Retinal pigment epithelial cell (primary cell): ENCODE measurements at places on chromosomes 11 and 22.

DNA sequence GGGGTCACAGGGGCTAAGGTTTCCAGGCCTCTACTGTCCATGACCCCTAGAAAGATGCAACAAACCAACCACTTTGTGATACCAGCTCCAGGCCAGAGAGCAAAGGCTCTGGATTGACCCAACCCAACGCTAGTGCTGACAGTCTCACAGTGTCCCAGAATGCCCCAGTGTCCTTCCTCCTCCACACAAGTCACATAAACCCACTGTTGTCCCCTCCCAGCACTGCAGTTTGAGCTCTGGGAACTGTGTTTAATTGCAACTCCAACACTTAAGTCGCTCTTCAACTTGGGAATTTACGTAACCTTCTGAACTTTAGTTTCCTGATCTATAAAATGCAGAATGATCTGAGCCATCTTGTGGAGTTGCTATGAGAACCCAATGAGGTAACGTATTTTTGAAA, 47.5 kb downstream of the PC start:
- no peak for DNase-seq

DNA sequence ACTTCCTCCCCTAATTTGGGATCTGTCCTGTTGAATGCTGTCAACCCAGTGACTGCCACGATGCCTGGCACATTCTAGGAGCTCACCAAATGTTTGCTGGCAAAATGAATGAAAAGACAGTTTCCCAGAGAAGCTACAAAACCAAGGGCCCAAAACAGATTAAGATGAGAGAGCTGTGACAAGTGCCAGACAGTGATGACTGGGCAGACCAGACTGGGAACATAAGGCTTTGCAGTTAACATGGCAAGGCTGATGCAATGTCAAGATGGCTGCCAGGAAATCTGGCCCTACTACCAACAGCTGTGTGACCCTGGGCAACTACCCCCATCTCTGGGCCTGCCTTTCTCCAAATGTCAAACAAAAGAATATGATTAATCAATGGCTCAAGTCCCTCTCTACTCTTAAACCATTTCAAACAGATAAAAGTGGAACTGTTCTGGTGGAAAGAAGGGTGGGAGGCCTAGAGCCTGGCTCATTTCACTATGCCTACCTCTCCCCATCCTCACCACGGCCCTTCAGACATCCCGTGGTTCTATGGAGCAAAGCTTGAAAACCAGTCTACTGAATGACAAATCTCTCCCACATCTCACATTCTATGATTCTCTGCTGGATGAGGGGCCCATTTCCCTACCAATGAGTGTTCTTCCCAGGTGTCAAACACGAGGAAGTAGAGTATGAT, 12.8 kb downstream of the AP1B1 start:
- no peak for DNase-seq

GRCh38 chr11:63682066-63683021, 1.0 kb downstream of the RTN3 start:
- DNase-seq = no peak

DNA sequence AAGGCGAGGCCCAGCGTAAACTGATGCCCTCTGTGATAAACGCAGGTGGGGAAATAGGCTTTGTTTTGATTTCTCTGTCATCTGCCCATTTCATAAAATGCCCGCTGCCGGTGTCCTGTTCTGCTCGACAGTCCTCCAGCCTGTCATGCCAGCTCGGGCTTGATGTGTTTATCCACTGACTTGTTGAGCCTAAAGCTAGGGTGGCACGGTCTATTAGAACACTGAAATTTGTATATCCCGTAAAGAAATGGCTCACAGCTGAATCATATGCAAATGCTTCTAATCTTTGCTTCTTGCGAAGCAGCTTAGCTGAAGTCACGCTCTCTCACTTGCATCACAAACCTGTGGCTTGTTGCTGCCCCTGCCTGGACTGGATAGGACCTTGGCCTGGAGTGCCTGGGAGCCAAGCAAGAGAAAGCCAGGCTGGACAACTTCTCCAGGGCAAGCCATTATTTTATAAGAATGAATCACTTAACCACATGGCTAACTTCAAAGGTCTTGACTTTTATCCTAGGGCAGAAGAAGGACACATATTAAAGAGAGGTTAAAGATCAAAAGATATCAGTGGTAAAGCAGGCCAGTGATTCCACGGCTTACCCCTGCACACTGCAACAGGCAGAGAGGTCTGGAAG, 33.1 kb downstream of the EHF start:
- DNase-seq = peak; percentile 99

GRCh38 chr11:70625582-70626518, 227.5 kb downstream of the CTTN start:
- DNase-seq = no peak

DNA sequence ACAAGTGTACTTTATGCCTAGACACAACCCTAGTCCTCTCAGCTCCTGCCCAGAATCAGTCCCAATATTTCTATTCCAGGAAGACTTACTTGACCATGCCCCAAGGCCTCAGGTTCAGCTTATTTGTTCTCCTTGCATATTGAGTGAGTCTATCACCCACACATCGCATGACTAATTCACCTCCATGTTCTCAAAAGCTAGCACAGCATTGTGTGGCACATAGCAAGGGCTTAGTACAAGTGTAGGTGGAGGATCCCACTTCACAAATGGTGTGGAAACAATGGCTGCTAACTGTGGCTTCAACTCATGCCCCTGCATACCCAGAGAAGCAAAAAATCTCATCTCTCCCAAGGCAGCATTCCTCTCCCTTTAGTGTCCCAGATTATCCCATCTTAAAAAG, 602.6 kb upstream of the API5 start:
- no peak for DNase-seq

- no peak for DNase-seq
Observed at GRCh38 chr22:36267896-36268485, 15.1 kb downstream of the APOL1 start.

DNA sequence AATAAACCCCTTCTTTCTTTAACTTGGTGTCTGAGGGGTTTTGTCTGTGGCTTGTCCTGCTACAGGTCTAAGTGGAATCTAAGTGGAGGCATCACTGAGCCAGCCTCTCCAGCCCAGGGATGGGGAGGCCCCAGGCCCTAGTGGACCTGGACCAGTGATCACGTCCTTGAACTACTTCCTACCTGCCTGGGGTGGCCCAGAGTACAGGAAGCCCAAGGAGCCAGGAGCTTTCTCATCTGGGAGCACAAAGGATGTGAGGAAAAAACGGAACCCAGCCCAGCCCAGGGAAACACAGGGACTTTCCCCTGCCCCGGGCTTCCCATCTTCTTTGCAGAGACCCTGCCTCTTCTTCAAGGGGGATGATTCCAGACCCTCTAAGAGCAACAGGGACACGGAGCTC, 3.5 kb upstream of the CD5 start:
- no peak for DNase-seq

GRCh38 chr22:48523761-48524160, 1303.9 kb downstream of the BRD1 start:
- DNase-seq = no peak

GRCh38 chr22:47289336-47289985, 527.0 kb downstream of the TBC1D22A start:
- no peak for DNase-seq

- DNase-seq = no peak
Observed at GRCh38 chr22:43007519-43008102, 7.3 kb downstream of the PACSIN2 start.

GRCh38 chr11:36251823-36252222, 37.4 kb downstream of the COMMD9 start:
- DNase-seq = no peak

DNA sequence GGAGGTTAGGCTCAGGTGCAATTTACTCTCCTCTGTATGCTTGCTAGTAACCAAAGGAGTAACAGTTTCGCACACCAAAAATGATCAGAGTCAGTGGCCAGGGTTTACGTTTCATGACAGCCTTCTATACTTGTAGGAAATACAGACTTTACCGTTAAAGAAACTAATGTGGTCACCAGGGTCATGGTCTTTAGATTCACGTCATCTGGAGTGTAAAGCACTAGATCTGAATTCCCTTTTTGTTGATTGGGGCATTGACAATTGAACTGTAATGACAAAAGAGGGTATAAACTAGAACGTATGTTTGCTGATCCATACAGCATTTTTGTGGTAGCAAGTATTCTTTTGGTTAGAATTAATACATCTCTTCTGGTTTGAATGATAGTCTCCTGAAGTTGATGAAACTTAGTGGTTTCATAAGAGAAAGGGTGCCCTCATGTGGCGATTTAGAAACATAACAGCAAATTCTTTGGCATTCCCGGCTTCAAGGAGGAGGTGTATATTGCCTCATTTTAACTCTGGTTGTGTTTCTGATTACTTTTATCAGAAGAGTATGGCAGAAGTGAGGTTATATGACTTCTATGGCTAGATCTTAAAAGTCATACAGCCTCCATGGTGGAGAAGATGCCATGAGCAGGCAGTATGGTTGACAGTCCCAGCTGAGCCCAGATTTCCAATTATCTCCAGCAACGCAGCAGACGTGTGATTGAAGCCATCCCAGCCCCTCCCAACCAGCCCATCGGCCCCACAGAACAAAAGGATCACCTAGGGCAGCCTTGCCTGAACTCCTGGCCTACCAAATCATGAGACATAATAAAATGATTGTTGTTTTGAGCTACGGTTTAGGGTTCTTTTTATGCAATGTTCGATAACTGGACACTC, 35.1 kb downstream of the MMP7 start:
- peak; percentile 57 for DNase-seq

DNA sequence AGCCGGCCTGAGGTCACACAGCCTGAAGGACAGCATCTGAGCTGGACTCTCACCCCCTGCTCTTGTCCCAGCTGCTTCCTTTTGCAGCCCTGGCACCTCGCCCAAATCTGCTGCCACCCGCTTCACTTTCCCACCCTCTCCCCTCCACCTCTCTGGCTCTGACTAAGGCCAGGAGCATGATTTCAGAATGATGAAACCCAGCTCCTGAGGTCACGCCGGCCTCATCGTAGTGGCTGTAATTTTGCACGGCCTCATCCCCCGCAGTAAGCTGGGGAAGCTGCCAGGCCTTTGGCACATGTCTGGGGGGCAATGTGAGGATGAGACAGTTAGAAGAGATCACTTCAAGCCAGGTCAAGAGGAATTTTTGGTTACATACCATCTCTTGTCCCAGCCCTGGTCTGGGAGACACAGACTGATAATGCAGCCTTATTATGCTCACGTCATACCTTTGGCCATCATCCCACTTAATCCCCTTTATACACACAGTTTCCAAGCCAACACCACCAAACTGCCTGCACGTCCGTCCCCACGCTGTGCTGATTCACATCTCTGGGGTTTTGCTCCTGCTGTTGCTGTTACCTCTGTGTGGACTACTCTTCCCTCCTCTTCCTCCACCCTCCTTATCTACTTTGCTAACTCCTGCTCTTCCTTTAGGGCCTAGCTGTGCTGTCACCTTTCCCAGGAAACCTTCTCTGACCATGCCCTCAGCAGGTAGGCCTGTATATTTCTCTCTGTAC, 58.1 kb downstream of the CHRDL2 start:
- peak; percentile 98 for DNase-seq

DNA sequence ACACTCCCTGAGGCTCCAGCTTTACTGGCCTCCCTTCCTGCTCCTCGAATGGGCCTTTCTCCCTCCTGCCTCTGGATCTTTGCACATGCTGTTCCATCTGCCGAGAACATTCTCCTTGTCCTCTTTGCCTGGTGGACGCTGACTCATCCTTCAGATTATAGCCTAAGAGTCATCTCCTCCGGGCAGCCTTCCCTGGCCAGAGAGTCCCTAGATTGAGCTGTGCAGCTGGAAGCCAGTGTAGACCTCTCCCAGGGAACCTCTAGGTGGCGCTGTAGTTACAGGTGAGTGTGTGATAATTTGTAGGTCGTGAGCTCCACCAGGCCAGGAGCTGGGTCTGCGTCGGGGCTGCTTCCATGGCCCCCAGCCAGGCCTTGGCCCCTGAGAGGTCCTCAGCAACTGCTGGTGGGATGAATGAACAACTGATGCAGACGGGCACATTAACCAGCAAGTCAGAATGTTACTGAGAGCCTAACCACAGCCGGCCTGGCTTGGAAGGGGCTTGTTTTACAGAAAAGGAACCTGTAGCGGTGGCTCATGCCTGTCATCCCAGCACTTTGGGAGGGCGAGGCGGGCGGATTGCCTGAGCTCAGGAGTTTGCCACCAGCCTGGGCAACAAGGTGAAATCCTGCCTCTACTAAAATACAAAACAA, 8.7 kb downstream of the PNPLA5 start:
- DNase-seq = no peak

DNA sequence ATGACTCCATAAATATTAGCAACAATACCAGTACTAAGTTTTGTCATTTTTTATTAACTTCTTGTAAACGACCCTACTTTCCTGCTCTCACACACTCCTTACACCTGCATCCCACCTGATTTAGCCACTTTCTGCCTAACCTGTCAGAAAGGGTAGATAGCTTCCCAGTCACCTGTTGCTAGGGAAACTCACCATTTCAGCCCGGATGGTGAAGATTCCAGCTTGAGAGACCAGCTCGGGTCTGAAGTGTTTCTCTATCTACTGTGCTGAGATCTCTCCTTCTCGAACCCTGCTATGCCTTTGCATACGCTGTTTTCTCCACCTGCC, at the start of gene PARVG:
TSS of gene PARVG (plus strand) at position 220 of the 327 bp plus-strand sequence. CDS start 2,405 bp downstream, outside the sequence.
- DNase-seq = no peak

DNA sequence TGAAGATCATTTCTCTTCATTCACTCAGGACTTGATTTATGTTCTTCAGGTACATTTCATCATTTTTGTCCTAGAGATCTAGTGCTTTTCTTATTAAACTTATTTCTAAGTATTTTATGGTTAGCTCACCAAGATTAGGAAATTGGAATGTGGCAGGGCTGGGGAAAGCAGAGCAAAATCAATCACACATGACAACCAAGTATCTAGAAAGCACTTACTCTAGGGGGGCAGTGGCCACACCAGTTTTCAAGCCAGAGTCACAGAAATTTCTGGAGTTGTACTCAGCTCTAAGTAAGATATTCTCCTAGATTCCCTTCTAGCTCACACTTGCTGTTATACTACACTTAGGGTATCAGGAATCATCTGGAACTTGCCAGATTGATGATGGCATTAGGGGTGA, 33.3 kb upstream of the MYEOV start:
- no peak for DNase-seq

- no peak for DNase-seq
Observed at GRCh38 chr22:17823226-17823625, 49.0 kb upstream of the BID start.

DNA sequence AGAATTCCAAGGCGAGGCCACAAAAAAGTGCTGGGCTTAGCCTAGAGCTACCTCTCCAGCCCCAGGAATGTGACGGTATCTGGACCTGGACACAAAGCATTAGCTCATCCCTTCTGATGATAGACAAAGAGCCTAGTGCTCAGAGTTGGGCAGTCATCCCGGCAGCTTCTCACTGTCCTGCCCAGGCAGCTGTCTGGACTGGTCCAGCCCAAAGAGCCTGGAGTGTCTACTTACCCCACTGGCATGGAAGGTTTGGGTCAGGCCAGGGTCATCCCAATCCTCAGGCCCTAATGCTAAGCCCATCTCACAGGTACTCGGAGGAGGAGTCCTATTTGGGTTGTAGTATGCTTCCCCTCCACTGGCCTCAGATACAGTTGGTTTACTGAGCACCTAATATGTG, 31.0 kb downstream of the NAV2 start:
- no peak for DNase-seq

- no peak for DNase-seq
Observed at GRCh38 chr22:45657701-45658100, 13.9 kb upstream of the ATXN10 start.
